IPS DF 19.7 (cell line): ENCODE measurements at places on chromosomes 3 and 15.
A peak's percentile ranks its signal among the peaks of the same experiment; 100 is the strongest.

DNA sequence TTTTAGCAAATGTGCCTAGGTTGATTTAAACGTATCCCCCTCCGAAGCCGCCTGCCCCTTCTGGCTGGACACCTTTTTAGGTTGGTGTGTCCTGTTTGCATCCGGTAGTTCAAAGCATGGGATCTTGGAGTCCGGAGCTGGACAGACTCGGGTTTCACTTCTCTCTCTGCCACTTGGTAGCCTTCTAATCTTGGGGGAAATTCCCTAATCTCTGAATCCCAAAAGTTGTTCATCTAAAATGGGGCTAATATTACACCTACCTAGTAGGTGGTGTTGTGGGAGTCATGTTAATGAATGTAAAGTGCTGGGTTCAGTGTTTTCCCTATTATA, 760 bp downstream of the FANCI start:
- DNase-seq = no peak

DNA sequence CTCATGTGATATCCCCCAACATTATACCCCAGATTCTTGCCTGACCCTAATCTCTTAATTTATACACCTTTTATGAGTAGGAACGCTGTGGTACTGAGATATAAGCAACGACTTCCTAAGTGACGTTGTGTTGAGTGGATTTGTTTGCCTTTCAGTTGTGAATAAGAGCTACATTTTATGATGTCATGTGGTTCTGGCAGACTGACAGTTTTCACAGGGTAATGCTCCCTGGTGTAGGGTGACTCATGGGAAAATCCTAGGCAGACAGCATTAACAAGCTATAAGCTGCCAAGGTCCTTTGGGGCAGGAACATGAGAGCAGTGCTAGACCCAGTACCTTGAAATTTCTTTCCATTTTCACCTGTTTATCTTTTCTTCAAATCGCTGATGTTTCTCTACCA, 11.2 kb downstream of the C3orf52 start:
- no peak for DNase-seq

DNA sequence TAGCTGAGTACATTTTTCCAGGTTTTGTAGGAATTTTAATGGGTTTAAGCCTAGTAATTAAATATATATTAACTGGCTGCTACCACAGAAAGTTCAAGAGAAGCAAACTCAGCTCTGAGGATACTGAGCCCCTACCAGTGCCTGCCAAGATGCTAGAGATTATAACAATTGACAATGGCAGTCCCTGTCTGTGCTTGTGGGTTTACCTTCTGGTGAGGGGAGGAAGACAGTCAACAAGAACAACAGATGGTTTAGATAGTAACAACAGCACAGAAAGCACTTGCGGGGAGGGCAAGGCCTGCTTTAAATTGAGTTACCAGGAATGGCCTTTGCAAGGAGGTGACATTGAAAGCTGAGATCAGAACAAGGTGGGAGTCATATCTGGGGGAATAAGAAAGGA, 56.6 kb upstream of the ARHGEF3 start:
- no peak for DNase-seq

DNA sequence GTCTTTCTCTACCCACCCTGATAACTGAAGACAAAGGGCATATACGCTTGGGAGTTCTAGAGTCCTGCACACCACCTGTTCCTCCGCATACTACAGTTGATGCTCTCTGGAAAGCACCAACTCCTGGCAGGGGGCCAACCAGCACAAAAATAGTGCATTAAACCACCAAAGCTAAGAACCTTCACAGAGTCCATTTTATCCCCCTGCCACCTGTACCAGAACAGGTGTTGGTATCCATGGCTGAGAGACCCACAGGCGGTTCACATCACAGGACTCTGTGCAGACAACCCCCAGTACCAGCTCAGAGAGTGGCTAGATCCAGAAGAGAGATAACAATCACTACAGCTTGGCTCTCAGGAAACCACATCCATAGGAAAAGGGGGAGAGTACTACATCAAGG, 114.4 kb upstream of the POU1F1 start:
- no peak for DNase-seq

- DNase-seq = no peak
These were observed 422.2 kb downstream of the GBE1 start for GRCh38 chr3:81339040-81339845.

GRCh38 chr3:124952282-124952855, 17.8 kb upstream of the MUC13 start:
- no peak for DNase-seq

- DNase-seq = no peak
These were observed 34.0 kb downstream of the ZNF592 start for GRCh38 chr15:84782346-84782745.

DNA sequence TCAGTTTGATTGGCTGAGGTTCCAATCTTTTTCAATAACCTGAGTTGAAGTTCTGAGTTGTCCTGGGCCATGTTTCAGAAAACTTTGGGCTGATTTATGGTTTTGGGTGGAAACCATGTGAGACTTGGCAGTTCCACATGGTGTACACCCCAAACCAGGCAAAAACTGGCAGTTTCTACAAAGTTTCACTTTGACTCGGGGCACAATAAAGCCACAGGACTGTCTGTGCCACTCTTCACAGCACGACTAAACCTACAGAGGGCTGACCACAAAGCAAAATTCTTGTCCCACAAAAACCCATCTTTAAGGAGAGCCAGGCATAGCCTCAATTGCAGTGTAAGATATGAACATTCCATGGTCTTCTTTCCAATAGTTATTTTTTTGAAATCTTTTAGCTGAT, 155.0 kb downstream of the DUT start:
- DNase-seq = no peak

GRCh38 chr3:49199239-49199899, 28.0 kb downstream of the KLHDC8B start:
- DNase-seq = no peak

DNA sequence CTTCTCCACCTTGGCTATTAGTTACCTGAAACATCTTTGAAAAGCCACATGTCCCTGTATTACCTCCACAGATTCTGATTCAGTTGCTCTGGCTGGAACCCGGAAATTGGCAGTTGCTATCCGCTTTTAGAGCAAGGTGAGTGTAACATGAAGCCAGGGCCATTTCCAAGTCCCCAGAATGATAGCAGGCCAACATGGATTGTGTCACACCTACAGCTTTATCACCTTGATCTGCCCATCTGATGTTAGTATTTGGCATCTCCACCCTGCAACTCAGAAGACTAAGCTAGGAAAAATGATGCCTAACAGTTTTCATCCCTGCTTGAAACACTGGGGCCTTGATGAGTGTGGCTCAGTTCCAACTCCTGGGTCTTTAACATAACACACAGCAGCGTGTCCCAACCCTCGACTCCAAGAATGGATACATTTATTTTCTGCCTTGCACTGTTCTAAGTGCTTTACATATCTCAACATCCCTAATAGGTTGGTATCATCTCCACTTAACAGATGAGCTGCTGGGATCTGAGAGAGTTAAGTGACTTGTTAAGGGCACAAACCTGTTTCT, 21.3 kb upstream of the NUDT16 start:
- no peak for DNase-seq

DNA sequence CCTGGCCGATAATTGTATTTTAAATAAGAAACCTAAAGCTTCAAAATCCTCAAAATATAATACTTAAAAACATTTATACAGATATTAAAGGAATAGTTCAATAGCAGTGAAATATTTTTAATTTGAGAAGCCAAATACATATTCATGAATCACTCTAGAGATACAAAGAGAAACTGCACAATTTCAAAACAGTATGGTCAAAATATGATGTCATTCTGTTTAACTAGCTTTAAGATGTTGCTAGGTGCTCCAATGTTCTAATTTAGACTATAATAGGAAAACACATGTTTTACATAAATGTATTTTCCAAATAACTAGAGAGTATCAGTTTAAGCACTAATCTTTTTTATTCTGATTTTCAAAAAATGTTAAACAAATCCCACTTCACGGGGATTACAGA, 10.3 kb upstream of the NRROS start:
- no peak for DNase-seq

GRCh38 chr3:146780251-146780650, 175.1 kb upstream of the PLSCR5 start:
- no peak for DNase-seq

DNA sequence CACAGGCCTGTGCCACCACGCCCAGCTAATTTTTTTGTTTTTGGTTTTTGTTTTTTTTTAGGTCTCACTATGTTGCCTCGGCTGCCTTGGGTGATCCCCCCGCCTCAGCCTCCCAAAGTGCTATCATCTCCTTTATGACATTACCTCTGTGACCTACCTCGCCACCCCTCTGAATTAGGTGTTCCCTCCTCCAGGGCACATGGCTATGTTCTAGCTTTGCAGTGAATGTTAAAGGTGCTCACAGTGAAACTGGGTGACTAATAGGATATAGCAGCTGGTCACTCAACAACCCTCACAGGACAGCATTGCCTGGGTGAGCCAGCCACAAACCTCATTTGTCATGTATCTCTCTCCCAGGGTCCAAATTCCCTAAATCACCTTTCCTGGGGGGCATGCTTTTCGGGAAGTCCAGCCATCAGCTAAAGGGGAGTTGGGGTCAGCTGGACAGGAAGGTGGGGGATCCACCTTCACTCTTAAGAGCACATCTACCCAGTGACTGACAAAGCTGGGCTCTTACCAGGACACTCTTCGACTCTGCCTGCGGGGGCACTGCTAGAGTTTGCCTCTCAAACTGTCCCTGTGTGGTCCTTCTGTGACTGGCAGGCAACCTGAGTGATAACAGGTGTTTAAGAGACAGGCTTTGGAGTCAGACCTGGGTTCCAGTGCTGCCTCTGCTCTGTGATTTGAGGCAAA, 1.6 kb upstream of the TTLL3 start:
- no peak for DNase-seq

DNA sequence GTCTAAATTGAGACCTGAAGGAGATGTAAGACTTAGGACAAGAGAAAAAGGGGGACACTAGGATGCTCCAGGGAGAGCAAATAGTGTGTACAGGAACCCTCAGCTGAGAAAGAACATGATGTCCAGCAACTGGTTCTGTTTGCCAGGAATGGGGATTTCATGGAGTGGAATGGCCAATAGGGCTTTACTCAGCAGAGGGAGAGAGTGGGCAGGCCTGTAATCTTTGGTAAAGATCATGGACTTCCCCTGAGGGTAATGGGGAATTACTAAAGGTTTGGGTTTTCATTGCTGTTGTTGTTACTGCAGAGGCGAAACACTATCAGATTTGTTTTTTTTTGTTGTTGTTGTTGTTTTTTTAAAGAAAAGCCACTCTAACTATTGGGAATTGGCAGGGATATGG, 99.0 kb downstream of the SCN11A start:
- no peak for DNase-seq

DNA sequence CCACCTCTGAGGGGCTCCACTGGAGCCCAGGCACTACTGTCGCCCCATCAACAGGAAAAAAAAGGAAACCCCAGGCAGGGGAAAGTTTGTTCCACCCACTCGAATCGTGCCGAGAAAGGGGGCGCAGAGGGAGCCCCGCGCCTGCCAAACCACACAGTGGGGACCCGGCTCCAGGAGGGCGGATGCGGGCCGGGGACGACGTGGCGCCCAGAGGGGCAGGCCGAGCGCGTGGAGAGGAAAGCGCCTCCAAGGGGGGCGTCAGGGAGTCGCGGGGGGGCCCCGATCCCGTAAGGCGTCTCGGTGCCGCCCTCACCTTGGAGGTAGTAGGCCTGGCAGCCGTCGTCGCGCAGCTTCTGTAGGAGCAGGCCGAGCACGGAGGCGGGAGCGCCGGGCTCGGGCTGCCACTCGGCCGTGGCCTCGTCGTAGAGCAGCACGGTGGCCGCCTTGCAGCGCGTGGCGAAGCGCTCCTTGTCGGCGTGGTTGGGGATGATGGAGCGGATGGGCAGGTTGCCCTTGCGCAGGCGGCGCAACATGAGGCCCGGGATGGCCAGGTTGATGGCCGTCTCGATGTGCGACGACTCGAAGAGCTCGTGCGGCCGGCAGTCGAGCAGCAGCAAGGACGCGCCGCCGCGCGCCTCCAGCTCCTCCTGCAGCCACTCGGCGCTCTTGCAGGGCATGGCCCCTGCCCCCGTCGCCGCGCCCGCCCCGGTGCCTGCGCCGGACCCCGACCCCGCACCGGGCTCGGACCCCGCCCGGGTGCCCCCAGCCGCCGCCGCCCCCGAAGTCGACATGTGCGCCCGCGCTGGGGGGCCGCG, 627 bp downstream of the DUSP7 start:
- DNase-seq = no peak

DNA sequence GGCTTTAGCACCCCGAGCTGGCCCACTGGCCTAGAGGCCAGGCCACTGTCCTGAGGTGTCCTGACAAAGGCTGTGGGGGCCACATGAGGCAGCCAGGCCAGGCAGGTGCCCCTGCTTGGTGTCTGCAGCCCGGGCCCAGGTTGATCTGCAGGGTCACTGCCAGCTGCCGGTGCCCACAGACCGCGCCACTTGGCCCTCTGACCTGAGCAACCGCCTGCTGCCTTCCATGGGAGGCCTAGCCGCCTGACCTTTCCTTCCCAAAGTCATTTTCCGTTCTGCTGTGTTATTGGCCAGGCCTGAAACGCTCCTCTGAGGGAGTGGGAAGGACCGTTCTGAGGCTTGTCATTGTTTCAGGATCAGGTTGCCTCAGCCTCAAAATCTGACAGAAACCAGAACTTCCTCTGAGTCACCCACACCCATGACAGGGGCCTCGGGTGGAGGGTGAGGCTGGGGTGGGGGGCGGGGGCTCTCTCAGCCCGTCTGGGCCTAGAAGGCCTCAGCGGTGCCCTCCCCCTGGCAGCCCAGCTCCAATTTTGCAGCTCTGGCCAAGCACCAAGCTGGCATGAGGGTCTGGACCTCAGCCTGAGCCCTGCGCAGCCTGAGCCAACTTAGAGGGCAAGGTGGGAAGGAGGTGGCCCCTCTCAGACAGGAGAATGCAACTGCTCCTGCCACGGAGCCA, 140.7 kb upstream of the MEF2A start:
- DNase-seq = no peak

- peak; percentile 80 for DNase-seq
These were observed 502.2 kb upstream of the LMCD1 start for GRCh38 chr3:7999384-7999783.

DNA sequence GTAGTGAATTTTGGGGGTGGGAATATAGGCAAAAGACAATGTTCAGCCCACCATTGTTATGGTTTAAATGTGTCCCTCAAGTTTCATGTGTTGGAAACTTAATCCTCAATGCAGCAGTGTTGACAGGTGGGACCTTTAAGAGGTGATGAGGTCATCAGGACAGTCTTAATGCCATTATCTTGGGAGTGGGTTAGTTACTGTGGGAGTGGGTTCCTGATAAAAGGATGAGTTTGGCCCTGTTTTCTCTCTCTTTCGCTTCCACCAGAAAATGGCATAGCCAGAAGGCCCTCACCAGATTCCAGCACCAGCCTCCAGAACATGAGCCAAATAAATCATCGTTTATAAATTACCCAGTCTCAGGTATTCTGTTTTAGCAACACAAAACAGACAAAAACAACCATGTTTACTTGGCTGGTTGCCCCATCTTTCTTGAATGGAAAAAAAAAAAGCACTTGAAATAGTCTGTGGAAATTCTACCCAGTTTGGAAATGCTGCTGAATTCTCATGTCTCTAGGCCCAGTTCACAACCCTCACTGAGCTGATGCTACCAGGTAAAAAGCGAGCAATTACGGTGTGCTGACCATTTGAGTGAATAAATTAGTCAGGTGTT, 31.0 kb upstream of the MFSD1 start:
- no peak for DNase-seq
